ENCODE measurements at places on chromosomes 3 and 15. TPM values are rescaled to one million over a fixed set of nuclear protein-coding genes. Genes with fewer than 3 reads are reported as not detected.

CKMT1B gene
- total RNA-seq = not detected

MYH15 gene
- total RNA-seq = 0.08 TPM

LRTM1 gene
- not detected for total RNA-seq

XIRP1 gene
- total RNA-seq = not detected

CPA3 gene
- not detected for total RNA-seq

SNURF gene
- total RNA-seq = 1.7 TPM

DIPK2A gene
- total RNA-seq = 28.3 TPM

CACNA2D2 gene
- total RNA-seq = 0.08 TPM

HAPLN3 gene
- 11.0 TPM for total RNA-seq

SRGAP3 gene
- total RNA-seq = 2.2 TPM

RCN2 gene
- 66.3 TPM for total RNA-seq

ETV5 gene
- 48.0 TPM for total RNA-seq

GNAT1 gene
- total RNA-seq = not detected

CHST14 gene
- total RNA-seq = 41.4 TPM

ZMYND10 gene
- 0.48 TPM for total RNA-seq

TMEM207 gene
- not detected for total RNA-seq

CCR5 gene
- total RNA-seq = not detected

SERPINI2 gene
- total RNA-seq = not detected

MINDY2 gene
- total RNA-seq = 9.2 TPM

MYZAP gene
- 0.72 TPM for total RNA-seq

CHRFAM7A gene
- total RNA-seq = not detected

BUB1B gene
- total RNA-seq = 10.3 TPM

SLC28A2 gene
- total RNA-seq = not detected

HDC gene
- not detected for total RNA-seq

NRG4 gene
- total RNA-seq = 0.13 TPM

EPHA3 gene
- total RNA-seq = 0.78 TPM

GPX1 gene
- 337 TPM for total RNA-seq

GASK1A gene
- total RNA-seq = 1.1 TPM

TSC22D2 gene
- total RNA-seq = 9.2 TPM

SAMD7 gene
- total RNA-seq = not detected

UMPS gene
- total RNA-seq = 10.1 TPM

MUSTN1 gene
- not detected for total RNA-seq

THSD4 gene
- 2.6 TPM for total RNA-seq

ROPN1 gene
- total RNA-seq = not detected

SEMA3B gene
- 3.1 TPM for total RNA-seq

FANCD2OS gene
- not detected for total RNA-seq

RAB8B gene
- total RNA-seq = 39.0 TPM

SH2D7 gene
- total RNA-seq = not detected

PPP2R3A gene
- total RNA-seq = 8.5 TPM

All from epithelial cell of alveolus of lung (primary cell).